Left renal cortex interstitium (tissue), 4 donors: ENCODE measurements at places on chromosomes 16 and 17.

DNA sequence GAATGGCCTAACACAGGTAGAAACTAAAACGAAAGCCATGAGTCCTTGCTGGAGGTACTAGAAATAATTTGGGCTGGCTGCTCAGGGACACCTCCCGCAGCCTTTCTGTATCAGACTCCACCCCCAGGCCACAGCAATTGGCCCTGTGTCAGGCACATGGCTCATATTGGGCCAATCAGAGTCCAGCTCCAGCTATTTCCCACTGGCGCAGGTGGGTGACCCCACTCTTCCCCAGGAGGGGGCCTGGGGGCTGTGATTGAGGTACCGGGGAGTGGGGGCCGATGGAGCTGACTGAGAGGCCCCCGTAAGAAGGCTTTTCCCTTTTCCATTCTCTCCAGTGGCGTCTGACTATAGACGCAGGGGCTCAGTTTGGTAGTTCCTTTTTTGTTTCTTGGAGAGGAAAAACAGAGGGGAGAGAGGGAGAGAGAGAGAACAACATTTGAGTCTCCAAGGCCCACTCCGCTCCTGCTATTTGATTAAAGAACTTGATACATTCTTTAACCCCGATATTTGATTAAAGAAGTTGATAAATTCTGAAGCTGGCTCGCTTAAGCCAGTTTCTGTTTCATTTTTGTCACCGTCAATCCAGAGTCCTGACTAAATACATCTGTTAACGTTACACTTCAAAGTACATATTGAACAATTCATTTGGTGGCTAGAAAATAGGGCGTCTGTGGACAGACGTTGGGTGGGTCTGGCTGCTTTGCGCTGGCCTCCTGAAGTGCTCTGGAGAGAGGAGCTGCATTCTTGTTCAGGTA is 26.3 kb downstream of the FOXL1 start:
- DNase-seq = no peak

DNA sequence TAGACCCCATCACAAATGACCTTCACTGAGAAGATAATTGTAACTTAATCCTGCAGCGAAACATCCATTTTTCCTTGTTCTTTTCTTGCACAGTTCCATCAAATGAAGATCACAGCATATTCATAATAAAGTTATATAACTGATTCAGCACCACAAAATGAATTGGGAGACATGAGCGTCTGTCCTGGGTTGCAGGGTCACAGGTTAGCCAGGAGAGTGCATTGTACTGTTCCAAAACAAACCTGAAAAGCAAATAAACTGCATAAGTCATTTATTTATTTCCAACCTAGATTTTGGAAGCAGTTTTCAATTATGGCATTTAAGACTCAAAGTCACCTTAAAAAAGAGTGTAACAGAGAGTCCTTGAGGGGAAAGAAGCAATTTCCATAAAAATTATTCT is 18.6 kb upstream of the INTS2 start:
- DNase-seq = no peak

DNA sequence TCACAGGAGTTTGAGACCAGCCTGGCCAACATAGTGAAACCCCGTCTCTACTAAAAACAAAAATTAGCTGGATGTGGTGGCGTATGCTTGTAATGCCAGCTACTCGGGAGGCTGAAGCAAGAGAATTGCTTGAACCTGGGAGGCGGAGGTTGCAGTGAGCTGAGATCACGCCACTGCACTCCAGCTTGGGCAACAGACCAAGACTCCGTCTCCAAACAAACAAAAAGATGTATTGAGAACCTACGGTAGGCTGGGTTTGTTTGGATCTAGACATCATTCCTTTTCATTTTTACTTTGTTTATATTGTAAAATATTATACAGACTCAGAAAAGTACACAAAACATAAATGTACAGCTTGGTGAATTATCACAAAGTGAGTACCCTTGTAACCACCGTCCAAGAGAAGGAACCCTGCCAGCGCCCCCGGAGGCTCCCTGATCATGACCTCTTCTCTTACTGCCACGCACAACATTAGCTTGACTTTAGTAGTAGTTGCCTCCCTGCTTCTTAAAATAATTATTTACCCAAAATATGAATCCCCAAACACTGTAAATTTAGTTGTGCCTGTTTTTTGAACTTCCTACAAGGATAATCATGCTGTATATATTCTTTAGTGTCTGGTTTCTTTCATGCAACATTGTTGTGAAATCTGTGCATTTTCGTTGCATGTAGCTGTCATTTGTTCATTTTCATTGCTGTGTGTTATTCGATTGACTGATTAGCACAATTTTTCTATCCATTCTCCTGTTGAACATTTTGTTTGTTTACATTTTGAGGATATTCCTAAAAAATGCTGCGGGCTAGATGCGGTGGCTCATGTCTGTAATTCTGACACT is 56.5 kb downstream of the KSR1 start:
- no peak for DNase-seq

GRCh38 chr17:66507982-66508760 is 205.8 kb downstream of the PRKCA start:
- DNase-seq = no peak

- DNase-seq = no peak
Observed at GRCh38 chr16:66717112-66717675, 20.7 kb upstream of the CMTM4 start.

- DNase-seq = no peak
Observed at GRCh38 chr17:49875685-49876084, 27.8 kb upstream of the TAC4 start.

DNA sequence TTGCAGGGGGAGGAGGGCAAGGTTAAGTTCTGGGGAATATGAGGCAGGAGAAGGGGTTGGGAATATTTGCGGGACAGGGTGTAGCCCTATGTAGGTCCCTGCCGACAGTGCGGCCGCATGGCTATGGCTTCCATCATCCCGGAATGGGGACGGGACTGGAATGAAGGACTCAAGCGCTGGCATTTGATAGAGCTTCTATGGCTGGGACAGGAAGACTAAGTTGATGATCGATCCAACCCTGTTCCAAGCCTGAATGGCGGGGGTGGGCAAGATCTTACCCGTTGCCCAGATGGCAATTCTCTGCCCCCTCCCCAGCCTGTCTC is 47.1 kb downstream of the SRCIN1 start:
- no peak for DNase-seq

- DNase-seq = no peak
Observed at GRCh38 chr16:64738321-64738960, 383.4 kb downstream of the CDH11 start.

- no peak for DNase-seq
Observed at GRCh38 chr17:41967141-41967920, 736 bp downstream of the CNP start.

GRCh38 chr17:79043931-79044320 is 20.0 kb downstream of the C1QTNF1 start:
- DNase-seq = no peak

DNA sequence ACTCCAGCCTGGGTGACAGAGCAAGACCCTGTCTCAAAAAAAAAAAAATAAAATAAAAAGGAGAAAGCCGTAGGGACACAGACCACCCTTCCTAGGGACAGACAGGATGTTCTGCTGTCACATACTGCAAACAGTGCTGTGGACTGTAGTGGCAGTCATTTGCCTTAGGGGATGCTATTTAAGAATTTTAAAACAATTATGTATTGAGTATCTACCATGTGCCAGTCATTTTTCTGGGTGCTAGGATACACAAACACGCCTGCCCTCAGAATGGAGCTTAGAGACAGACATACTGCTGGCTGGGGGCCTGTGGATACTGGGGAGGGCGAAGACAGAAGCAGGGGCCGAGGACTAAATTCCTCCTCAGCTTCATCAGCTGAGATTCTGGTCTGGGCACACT is 45.5 kb downstream of the MRC2 start:
- no peak for DNase-seq

DNA sequence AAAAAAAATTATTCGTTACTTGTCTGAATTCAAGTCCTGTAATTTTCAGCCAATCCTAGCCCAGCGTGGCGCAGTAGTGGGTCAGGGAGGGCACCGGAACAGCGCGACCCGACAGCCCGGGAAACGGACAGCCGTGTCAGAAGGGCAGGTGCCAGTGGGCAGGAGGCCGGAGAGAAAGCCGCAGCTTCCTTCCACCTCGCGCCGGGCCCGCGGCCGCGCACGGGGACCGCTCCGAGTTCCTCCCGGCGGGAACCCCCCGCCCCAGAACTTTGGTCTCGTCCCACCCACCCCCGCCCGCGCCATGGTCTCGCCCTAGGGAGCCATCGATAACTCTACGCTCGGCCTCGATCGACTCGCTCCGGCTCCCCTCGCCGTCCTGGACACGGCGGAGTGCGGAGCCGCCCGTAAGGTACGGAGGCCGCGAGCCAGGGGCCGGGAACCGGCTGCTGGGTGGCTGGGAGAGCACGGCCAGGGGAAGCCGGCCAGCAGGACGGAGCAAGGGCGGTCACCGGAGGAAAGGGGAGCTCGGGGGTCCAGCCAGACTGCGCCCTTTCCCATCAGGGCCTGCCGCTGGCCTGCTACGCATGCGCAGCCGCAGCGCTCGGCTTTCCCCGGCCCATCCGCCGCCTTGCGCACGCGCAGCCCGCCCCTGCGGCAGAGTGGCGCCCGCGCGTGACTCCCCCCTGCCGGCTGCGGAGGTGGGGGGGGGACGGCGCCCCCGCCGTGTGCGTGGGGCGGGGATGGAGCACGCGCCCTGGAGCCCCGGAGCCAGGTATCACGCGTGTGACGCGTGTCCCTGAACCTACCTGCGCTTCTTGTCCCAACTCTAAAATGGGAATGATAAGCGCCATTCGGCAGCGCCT is at the start of gene MLST8:
Gene MLST8 (plus strand): TSS at position 351 of the 863 bp plus-strand sequence. CDS start 632 bp downstream, outside the sequence.
- DNase-seq = peak; percentile 81

DNA sequence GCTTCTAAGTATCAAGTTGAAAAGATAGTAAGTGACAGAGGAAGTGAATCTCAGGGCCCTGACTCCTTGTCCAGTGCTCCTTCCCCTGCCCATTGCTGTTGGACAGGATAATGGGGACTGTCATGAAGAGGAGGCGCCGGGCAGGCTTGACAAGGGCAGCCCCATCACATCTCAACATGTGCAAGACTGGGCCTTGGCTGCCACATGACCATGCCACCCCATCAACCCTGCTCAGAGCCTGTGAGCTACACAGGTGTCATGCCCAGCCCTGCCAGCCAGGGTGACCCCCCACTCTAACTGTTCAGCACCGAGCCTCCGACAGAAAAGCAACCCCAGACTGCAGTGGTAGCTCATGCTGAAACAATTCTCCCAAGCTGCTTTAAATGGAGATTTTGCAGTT is 171.6 kb downstream of the C16orf78 start:
- DNase-seq = no peak

- DNase-seq = peak; percentile 11
Observed at GRCh38 chr17:68909066-68909465, 46.1 kb downstream of the ABCA8 start.

- DNase-seq = peak; percentile 81
Observed at GRCh38 chr17:43694081-43694870, 32.6 kb upstream of the MEOX1 start.

DNA sequence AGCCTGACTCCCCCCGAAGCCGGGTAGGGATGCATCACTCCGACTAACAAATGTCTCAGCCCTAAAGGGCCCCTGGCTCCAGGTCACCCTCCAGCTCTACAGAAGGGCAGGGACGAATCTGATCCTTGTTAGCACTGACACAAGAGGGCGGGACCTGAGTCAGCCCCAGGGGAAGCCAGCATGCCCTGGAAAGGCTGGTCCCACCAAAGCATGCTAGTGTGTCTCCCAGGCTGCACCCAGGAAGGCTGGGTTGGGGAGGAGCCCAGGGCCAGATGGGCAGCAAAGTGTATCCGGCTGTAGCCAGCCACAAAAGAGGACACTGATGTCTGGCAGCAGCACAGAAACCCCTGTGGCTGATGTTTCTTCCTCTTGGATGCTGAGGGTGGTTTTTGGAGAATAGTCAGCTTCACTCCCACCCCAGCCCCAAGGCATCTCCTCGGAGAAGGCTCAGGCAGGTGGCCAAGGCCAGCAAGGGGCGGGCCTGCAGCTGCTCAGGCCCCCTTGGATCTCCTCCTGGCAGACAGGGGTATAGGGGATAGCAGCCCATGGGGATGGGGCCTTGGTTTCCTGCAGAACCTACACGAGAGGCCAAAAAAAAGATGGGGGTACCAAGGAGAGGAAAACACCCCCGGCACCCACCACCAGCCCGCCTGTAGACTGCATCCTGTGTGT is 11.0 kb downstream of the NATD1 start:
- DNase-seq = no peak

DNA sequence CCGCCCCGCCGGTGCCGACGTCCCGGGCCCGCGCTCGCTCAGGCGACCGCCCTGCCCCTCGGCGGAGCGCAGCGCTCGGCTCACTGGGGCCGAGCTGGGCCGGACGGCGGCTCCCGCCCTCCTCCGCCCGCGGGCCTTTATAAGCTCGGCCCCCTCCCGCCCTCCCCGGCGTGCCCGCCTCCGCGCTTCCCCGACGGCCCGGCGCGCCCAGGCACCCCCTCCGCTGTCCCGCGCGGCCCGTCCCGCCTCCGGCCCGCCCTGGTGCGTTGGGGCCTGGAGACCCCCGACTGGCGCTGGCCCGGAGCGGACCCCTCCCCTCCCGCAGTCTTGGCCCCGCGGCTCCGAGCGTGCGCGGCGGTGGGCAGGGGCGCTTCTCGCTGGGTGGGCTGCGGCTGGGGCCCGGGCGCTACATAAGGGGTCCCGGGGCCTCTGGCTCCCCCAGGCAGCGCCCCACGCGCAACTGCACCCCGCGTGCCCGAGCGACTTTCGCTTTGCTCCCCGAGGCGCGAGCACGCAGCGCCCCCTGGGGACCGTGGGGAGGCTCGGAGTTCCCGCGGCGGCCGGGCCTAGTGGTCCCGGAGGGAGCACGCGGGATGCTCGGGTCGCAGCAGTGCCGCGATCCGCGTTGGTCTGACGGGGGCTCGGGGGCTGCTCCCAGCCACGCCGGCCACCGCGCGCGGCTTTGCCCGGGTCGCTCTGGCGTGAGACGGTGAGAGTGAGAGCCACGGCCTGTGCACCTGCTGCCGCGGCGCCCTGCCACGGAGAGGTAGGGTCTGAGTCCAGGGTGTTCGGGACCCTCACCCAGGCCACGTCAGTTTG is at the start of gene PIEZO1:
Gene PIEZO1 (minus strand): TSS at position 115 of the 819 bp plus-strand sequence. CDS start 256 bp downstream, outside the sequence.
- no peak for DNase-seq

DNA sequence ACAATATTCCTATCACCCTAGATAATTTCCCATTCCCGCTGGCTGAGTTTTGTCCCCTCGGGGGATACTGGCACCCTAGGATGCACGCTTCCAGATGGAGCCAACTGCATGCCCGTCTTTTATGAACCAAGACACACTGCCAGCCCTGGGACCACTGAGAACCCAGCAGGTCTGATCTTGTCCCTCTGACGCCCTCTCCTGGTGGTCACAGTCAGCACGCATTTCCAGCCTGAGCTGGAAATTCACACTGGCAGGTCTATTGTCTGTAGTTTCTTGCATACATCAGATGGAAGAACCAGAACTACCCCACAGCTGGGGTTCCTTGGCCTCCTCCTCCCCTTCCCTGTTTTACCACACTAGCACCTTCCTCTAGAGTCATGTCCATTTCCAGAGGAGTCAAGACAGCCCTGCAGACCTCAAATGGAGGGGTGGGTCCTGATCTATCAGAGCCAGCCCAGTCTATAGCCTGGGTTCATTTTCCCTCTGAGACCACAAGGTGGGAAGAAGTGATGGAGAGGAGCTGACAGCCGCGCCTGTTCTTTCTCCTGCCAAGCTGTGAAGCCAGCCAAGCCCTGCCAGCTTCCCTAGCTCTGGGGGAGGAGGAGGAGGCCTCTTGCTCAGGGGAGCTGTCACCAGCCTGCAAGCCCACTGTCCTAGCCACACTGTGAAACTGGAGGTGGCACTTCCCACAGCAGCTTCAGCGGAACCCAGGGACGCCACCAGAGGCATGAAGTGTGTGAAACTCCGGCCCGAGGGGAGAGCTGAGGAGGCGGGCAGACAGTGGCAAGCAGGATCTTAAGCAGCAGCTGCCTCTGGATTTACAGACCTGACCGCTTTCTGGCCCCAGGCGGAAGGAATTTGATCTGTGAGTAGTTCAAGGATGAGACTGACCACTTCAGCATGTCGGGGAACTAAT is 29.3 kb downstream of the MXRA7 start:
- no peak for DNase-seq

- DNase-seq = no peak
Observed at GRCh38 chr17:12024327-12024726, 3.6 kb downstream of the MAP2K4 start.
